ENCODE measurements at places on chromosomes 1 and 21.

- DNase-seq: no peak
Measured at GRCh38 chr1:239757716-239758115, 334.0 kb upstream of the FMN2 start.

DNA sequence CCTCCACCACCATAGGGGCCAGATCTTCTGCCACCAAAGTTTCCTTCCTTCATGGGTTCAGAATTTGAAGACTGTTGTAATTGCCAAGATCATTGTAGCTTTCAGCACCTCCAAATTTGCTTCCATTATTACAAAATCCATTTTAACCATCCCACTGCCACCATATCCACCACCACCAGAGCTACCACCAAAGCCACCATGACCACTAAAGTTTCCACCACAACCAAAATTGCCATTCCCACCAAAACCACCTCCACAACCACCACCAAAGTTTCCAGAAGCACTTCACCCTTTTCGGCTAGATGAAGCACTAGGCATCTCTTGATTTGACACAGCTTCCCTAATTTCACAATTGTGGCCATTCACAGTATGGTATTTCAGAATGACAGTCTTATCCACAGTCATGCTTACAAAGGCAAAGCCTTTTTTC is 45.2 kb downstream of the SLC30A7 start:
- no peak for DNase-seq

DNA sequence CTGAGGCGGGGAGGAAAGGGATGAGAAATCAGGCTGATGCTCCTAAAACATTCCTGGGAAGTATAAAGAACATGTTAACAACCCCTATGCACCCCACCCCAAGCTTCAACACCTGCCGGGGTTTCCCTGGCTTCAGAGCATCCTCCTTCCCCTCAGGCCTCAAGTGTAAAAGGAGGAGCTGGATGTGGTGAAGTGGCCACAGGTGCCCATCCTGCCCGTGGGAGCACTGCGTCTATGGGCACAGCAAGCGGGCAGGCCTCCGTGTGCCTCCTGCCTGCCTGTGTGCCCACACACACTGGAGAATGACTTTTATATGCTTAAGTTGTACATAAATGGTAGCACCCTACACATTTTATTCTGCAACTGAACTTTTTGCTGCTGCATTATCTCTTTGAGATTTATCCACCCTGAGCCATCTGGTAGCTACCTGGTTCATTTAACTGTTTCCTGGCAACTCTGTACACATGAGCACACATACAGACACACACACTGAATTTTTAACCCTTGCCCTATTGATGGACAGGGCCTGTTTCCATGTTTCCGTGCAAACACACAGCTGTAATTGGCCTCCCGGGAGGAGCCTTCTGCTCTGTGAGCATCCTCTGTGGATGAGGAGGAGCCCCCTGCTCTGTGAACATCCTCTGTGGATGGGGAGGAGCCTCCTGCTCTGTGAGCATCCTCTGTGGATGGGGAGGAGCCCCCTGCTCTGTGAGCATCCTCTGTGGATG is 13.4 kb upstream of the FTCD start:
- DNase-seq: no peak

- no peak for DNase-seq
Measured at GRCh38 chr1:62722796-62723195, 34.6 kb upstream of the DOCK7 start.

- no peak for DNase-seq
Measured at GRCh38 chr1:91944087-91944486, 5.1 kb upstream of the BRDT start.

Data from mucosa of gallbladder (tissue), 1 donor.